GDM1 (cell line): ENCODE measurements at places on chromosomes 7 and 10.
A peak's percentile ranks its signal among the peaks of the same experiment; 100 is the strongest.

DNA sequence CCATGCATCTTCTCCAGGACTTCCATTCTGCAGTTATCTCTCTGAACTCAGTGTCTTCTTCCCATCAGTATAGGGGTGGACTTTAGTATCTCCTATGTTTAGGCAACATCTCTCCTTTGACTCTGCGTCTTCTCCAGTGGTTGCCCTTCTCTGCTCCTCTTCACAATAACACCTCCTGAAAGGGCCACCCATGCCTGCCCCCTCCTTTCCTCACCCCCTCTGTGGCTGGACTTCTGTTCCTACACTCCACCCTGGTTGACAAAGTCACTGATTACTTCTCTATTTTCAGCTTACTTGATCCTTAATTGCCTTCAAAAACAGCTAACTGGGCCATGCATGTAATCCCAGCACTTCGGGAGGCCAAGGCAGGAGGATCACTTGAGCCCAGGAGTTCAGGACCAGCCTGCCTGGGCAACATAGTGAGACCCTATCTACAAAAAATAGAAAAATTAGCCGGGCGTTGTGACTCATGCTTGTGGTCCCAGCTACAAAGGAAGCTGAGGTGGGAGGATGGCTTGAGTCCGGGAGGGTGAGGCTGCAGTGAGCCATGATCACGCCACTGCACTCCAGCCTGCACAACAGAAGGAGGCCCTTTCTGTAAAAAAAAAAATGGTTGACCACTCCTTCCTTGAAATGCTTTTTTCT, 13.7 kb downstream of the SRGN start:
- peak; percentile 50 for DNase-seq

- no peak for DNase-seq
Measured at GRCh38 chr10:128631801-128632241, 505.6 kb upstream of the MKI67 start.

GRCh38 chr7:155222573-155222972, 75.1 kb upstream of the INSIG1 start:
- DNase-seq: no peak

- no peak for DNase-seq
Measured at GRCh38 chr10:80659289-80659688, 121.6 kb downstream of the SH2D4B start.

GRCh38 chr10:24887855-24888231, 64.6 kb downstream of the PRTFDC1 start:
- no peak for DNase-seq

GRCh38 chr10:47051741-47052238, 140.6 kb downstream of the PTPN20 start:
- no peak for DNase-seq

GRCh38 chr7:108618056-108618455, 48.4 kb downstream of the DNAJB9 start:
- DNase-seq: no peak

GRCh38 chr7:154738216-154738615, 264.7 kb downstream of the PAXIP1 start:
- no peak for DNase-seq

- no peak for DNase-seq
Measured at GRCh38 chr7:112084520-112084971, 121.7 kb downstream of the DOCK4 start.

GRCh38 chr10:124446830-124447750, 2.7 kb downstream of the NKX1-2 start:
- DNase-seq: no peak

DNA sequence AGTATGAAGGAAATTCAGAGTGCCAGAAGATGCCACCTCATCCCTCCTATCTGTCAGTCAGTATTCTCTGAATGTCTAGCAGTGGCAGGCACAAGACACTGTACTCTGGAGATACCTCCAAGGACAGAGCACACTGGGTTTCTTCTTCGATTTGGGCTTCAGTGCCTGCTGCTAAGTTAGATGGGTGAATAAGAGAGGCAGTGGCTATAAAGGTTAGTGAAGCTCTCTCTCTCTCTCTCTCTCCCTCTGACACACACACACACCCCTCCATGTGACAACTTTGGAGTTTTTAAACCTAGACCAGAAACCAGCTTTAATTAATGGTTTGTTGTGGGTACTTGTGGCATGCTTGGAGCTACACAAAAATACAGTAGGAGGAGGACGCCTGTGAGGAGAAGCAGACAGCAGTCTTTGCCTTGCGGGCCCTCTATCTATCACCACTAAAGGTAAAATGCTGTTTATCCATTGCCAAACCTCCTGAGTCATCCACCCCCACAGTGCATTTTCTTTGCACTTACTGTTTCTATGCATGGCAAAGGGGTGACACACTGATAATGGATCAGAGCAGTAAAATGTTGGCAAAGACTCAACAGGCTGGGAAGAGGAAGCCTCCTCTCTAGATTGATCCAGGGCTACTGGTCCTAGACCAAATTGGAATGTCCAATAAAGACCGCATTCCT, 102.5 kb downstream of the TRIL start:
- no peak for DNase-seq

DNA sequence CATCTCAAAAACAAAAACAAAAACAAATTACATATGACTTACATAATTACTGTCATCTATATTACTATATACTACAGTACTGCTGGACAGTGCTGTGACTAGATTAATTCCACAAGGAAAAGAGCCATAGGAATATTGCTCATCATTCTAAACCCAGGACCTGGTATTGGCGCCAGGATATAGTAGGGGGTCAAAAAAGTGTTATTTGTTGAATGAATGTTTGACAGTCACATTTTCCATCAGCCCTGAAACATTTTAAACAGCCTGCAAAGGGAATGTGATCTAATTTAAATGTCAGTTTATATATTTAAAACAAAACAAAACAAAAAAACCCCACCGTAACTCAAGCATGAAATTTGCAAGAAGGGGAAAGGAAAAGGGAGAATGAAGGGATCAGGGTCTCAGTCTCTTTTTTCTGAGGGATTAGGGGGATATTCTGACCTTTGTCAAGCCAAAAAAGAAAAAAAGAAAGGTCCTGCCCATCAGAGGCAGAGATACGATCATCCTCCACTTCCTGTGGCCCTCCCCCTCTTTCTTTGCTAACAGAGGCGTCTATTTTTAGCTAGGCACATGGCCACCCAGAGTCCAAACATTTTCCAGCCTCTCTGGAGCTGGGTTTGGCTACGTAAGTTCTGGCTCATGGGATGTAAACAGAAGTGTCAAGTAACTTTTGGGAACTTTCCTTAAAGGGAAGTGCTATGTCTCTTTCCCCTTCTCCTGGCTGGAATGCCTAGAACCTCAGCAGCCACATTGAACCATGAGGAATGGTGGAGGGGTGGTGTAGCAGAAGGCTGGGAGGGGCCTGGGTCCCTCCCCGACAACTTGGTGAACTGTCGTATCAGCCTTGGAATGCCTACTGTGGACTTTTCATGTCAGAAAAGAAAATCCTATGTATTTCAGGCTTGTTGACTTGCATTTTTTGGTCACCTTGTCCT, 44.6 kb upstream of the DLG5 start:
- no peak for DNase-seq

GRCh38 chr10:88042160-88043100, 179.0 kb downstream of the PTEN start:
- no peak for DNase-seq

DNA sequence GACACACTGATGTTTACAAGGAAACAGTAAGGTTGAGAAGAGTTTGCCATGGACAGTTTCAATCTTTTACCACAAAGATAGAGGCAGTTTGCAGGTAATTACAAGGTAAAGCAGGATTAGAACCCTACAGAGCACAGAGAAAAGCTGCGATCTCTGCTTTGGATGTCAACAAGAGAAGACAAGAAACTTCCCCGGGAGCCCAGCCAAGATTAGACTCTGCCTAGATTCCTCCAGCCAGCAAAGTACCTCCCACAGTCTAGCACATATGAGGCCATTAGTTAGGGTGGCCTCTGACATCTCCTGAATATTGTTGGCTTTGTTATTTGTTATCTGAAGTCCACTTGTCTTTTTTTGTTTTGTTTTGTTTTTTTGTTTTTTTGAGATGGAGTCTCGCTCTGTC, 178.1 kb downstream of the CALN1 start:
- DNase-seq: no peak

DNA sequence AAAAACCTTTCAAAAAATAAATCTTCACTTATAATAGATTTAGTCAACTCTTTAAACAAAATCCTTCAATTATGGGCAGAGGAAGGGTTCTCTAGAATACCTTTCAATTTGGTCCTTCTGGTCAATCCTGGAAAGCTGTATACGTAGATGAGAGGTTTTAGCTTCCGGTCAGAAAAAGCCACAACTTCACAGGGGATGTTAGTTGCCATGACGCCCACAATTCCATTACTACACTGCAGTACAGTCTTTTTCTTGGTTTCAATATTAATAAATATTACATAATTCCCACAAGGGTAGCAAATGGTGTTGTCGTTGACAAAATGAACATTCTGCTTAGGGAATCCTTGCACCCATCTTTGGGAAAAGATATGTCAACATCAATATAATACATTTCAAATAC, 1.7 kb downstream of the CFAP43 start:
- DNase-seq: no peak

DNA sequence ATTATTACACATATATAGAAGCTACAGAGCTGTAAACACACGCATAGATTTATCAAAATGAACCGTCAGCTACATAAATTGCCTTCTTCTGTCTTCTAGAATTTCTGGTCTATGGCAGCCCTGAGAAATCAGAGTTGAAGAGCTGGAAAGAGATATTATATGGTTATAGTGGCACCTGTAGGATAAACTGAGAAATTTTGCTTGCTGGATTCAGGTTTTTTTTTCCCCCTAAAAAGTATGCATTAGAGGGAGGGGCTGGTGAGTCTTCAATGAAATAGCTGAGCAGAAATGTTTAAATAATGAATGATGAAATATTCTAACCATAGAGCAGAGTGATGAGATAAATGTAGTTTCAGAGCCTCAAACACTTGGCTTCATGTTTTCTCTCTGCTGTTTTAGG, 78.0 kb upstream of the DYNC1I1 start:
- DNase-seq: no peak

DNA sequence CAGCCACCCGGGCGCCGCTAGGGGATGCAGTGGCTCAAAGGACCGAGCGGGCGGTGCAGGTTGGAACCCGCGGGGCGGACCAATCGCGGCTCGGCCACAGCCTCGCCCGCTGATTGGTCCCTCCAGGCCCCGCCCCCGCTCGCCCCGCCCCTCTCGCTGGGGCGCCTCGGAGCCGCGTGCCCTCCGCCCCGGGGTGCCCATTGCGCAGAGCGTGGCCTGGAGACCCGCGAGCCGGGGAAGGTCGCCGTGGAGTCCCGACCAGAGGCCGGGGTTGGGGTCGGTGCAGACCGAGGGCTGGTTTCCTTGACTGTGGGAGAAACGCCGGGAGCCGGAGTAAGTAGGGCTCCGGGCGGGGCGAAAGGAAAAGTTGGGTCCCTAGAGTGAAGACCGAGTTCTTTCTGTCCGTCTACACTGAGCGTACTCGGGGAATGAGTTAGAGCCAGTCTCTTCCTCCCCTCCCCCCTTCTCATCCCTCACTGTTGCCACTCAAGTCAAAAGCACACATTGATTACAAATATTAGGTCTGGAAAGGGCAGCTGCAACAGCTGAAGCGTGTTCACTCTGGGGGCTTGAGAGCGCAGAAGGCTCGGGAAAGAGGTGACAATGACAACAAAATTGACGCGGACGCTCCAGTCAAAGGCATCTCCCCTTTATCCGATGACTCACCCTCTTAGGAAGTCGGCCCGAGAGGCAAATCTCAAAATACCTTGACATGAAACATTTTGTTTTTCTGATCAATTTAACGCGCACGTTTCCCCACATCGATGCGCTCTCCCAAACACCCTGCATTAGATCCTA, 843 bp upstream of the GATA3 start:
- DNase-seq: peak; percentile 54

GRCh38 chr10:132836832-132837540, 51.0 kb upstream of the NKX6-2 start:
- DNase-seq: no peak

GRCh38 chr7:138495485-138495884, 35.4 kb downstream of the TRIM24 start:
- no peak for DNase-seq

- DNase-seq: no peak
Measured at GRCh38 chr10:69879634-69880257, 78.0 kb downstream of the COL13A1 start.

- DNase-seq: no peak
Measured at GRCh38 chr7:76267107-76267893, 35.2 kb upstream of the HSPB1 start.

DNA sequence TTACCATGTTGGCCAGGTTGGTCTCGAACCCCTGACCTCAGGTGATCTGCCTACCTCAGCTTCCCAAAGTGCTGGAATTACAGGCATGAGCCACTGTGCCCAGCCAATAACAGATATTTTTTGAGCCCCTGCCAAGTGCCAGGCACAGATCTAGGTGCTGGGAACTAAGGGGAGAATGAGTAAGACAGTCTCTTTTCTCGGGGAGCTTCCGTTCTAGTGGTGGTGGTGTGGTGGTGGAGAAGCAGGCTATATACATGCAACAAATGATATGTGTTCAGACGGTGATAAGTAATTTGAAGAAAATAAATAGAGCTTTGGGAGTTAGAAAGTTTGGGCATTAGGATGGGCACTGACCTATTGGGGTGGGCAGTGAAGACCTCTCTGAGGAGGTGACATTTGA, 76.7 kb upstream of the VKORC1L1 start:
- no peak for DNase-seq

DNA sequence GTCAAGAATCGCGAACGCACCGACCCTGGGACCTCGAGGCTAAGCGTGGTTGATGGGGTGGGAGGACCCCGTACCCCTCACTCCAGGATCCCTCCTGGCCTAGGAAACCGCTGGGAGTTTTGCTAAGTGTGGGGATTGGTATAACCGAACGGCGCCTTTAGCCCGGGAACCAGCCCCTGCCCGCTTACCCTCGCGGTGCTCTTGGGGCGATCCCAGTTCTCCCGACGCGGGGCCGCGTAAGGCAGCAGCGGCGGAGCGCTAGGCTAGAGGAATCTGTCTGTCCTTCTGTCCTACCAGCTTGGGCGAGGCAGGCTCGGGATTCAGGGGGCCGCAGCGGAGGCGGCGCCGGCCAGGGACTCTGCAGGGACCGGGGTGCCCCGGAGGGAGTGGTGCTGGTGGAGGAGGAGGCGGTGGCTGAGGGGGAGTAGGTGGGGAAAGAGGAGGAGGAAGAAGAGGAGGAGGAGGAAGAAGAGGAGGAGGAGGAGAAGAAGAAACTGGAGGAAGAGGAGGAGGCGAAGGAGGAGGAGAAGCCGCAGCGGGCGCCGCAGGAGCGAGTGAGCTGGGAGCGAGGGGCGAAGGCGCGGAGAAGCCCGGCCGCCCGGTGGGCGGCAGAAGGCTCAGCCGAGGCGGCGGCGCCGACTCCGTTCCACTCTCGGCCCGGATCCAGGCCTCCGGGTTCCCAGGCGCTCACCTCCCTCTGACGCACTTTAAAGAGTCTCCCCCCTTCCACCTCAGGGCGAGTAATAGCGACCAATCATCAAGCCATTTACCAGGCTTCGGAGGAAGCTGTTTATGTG, 439 bp upstream of the EMX2 start:
- no peak for DNase-seq
